A172 (cell line): ENCODE measurements at places on chromosomes 13 and 19. TPM values are rescaled to one million over a fixed set of nuclear protein-coding genes. Genes with fewer than 3 reads are reported as not detected.

EID2B gene
- total RNA-seq, result 9.4 and 15.8 TPM in 2 replicates

DLEU7 gene
- total RNA-seq, result not detected in 2 replicates

KIR2DL4 gene
- total RNA-seq, result not detected in 2 replicates

CYP4F3 gene
- 1.4 and 3.3 TPM in 2 replicates for total RNA-seq

NRTN gene
- 1.4 TPM in 1 of 2 replicates, not detected in the other for total RNA-seq

UBL3 gene
- 8.7 and 9.7 TPM in 2 replicates for total RNA-seq

- DNase-seq, result no peak
Observed at GRCh38 chr13:41460930-41461329, 3.6 kb downstream of the RGCC start.

GRCh38 chr13:89897681-89898080 is 1449.8 kb upstream of the MIR17HG start:
- DNase-seq, result no peak

- DNase-seq, result no peak
Observed at GRCh38 chr19:1070931-1071791, 4.2 kb downstream of the ARHGAP45 start.

GRCh38 chr13:71524613-71525304 is 342.2 kb downstream of the DACH1 start:
- DNase-seq, result no peak

DNA sequence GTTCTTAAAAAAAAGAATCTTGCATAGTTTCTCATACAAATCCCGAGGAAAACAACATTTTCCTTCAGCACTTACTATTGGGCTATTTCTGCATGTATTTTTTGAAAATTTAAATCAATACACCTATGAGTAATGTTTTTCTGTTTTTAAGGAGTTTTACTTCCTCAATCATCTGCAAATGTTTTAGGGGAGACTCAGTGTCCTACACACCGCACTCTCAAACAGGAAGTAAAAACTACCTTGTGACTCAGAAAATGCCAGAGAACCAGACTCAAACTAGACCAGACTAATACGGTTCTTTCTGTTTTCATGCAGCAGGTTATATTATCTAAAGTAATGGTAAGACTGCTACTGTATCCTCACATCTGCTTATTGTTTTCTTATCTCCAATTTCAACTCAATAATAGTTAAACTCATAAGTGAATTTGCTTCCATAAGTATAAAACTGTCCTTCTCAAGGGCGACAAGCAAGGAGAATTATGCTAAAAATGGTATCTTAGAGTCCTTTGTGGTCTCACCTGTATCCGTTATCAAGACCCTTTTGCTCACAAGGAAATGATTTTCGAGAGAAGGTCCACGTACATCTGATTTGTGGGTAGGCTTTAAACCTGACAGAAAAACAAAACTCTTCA is 52.5 kb downstream of the FLT3 start:
- peak; percentile 26 for DNase-seq

- DNase-seq, result no peak
Observed at GRCh38 chr13:27774651-27775050, 17.6 kb upstream of the GSX1 start.

DNA sequence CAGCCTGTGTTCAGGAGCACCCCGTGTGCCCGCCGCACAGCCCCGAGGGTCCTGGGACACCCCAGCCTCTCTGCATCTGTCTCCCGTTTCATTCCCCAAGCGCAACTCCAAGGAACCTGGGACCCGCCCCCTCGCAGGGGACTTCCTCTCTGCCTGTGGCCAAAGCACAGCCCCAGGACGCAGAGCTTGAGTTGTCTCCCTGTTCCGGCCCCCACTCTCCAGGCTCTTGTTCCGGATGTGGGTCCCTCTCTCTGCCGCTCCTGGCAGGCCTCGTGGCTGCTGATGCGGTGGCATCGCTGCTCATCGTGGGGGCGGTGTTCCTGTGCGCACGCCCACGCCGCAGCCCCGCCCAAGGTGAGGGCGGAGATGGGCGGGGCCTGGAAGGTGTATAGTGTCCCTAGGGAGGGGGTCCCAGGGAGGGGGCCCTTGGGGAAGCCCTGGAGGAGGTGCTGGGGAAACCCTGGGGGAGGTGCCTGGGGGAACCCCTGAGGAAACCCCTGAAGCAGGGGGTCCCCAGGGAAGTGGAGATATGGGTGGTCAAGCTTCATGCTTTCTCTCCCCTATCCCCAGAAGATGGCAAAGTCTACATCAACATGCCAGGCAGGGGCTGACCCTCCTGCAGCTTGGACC is 1.3 kb downstream of the HCST start:
- no peak for DNase-seq

DNA sequence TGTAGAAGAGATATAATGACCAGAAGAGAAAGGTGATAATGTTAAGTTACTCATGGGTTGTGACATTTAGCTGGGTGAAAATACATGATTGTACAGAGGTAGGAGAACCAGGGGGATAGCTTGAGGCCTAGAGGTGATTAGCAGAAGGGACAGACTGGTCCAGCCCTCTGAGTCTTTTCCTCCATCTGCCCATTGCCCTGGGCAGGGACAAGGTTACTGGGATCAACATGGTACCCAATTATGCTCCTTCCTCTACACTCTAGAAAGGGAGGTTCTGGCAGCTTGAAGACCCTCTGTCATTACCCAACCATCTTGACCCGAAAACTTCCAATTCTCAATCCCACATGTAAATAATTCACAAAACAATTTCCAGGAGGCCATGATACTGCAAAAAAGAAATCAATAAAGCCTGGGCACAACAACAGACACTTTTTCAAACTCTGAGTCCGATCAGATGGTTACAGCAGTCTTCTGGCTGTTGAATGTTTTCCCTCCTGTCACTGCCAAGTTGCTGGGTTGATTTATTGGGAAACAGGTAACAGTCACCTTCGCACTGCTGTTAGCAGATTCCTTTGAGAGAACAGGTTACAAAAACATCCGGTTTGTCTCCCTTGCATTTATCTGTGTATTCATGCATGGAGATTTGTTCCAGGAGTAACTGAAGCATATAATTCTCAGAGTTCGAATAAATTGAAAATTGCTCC is 239.1 kb upstream of the HTR2A start:
- DNase-seq, result no peak

DNA sequence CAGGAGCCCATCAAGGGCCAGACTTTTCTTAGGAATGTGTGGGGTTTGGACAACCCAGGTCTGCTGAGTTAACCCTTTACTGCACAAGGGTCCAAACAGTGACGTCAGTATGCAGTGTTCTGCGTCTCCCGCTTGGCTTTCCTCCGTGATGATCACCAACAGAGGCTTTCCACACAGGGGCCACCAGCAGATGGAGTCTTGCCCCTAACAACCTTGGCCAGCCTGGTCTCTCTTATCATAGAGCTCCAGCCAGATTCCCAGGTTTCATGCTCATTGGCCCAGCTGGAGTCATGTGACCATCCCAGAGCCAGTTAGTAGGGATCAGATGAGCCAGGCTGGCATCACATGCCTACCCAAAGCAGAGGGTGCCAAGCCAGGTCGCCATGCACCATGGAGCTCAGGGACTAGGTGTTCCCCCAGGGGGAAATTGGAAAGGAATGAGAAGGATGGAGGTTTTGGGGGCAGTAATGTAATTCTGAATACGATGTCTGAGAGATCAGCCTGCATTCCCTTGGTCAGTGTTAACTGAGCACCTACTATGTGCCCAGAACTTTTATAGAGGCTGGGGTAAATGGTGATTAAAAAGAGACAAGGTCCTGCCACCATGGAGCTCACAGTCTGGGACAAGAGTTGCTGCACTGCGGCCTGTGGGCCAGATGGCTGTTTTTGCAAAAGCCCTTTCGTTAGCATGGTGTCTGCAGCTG is 61.2 kb downstream of the MYH14 start:
- peak; percentile 18 for DNase-seq

DNA sequence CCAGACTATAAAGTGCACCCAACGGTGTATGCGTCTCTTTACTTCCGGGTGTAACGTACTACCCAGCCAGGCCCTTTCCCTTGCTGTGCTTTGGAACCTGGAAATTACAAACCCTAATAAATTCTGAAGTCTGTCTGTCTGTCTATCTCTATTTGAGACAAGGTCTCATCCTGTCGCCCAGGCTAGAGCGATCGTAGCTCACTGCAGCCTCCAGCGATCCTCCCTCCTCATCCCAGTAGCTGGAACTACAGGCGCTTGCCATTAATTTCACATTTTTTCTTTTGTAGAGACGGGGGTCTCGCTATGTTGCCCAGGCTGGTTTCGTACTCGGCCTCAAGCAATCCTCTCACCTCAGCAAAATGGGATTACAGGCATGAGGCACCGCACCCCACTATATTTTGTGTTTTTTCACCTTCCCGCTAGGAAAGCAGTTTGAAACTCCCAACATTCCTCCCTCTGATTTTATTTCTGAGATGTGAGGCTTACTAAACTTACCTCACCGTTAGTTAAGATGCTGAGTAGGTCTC is 469 bp upstream of the RNF6 start:
- DNase-seq, result no peak

GRCh38 chr13:113623491-113624234 is 34.3 kb downstream of the ATP4B start:
- DNase-seq, result no peak

GRCh38 chr13:81305928-81306327 is 965.0 kb upstream of the SPRY2 start:
- no peak for DNase-seq

DNA sequence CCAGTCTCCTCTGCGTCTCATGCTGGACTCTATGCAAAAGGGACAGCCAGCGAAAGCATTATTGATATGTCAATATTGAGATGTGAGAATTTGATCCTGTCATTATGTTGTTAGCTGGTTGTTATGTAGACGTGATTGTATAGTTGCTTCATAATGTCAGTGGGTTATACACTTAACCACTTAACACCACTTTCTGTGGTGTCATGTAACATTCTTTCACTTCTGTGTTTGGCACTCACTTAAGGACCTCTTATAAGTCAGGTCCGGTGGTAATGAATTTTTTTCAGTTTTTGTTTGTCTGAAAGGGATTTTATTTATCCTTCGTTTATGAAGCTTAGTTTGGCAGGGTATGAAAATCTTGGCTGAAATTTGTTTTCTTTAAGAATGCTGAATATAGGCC is 7.1 kb upstream of the SIGLEC7 start:
- DNase-seq, result no peak

DNA sequence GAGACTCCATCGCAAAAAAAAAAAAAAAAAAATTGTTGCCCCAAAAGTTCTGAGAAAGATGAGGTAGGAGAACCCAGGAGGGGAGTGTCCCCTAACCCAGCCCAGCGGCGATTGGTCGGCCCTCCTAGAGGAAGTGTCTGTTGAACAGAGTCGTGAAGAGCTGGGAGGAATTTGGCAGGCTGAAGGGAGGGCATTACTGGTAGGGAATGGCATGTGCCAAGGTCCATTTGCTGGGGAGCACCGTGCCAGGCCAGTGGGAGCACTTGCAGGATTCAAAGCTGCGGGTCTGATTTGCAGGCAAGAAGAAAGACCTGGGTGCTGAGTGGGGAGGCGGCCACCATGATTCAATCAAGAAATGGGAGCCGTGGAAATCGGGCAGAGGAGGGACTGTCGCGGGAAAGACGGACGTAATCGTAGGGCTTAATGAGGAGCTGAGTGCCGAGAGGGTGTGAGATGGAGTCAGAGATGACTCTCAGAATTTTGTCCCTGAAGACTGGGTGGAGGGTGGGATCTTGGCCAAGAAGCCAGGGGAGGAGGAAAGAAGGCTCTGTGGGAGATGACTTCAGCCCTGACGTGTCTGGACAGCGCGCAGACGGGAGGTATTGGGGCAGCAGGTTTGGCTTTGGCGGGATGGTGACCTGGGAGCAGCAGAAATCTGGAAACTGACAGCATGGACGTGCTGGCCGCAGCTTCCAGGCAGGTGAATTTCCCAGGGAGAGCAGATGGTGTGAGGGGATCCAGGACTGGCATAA is 15.4 kb downstream of the CERS4 start:
- DNase-seq, result peak; percentile 42

GRCh38 chr13:71306821-71307220 is 560.2 kb downstream of the DACH1 start:
- DNase-seq, result no peak
